Activated naive CD8-positive, alpha-beta T cell treated with anti-CD3 and anti-CD28 coated beads, Interleukin-2, amount 10 ng/mL, durations not matched to agents 7 days and 5 days (primary cell): ENCODE measurements at places on chromosomes 2 and 18. TPM values are rescaled to one million over a fixed set of nuclear protein-coding genes. Genes with fewer than 3 reads are reported as not detected.

DNA sequence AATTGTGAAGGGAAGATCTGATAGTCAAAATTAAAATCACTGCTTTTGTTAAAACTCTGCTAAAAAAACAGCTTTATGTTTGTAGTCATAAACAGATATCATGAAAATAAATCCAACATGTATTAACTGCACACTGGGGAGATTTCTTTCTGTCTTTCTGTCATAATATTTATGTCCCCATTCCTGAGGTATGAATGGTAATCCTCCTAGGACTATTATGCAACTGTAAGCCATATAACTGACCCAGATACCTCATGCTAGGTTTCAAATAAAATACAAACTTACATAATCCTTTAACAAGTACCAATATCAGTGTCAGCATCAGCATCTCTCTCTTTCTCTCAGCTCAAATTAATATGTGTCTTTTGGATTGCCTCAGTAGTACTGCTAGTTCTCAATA, 18.2 kb downstream of the IFIH1 start:
- DNase-seq = no peak

ABCB11 gene
- not detected for total RNA-seq

- DNase-seq = no peak
These were observed 614.0 kb upstream of the CRIM1 start for GRCh38 chr2:35741556-35741955.

TNFAIP6 gene
- not detected for total RNA-seq

- DNase-seq = no peak
These were observed 5.3 kb downstream of the SATB2 start for GRCh38 chr2:199452260-199452990.

COL3A1 gene
- not detected for total RNA-seq
